ENCODE measurements at places on chromosomes 12 and 14.

DNA sequence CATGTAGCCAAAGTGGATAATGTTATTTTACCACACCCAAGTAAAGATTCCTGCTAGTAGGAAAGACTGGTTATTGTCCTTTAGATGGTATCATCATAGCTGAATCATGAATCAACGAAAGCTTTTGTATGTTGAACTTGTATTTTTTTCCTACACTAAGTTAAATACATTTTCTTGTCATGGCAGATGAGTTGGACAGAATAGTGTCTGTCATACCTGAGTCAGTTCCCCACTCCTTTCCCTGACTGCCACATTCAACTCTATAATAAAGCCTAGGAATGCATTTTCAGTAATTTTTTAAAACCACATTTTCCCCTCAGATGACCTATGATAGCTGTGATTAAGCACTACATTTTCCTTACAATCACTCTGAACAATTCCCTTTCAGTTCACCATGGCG, 9.3 kb upstream of the PTHLH start:
- no peak for DNase-seq

GRCh38 chr12:54026640-54027441, 1.4 kb upstream of the HOXC6 start:
- no peak for DNase-seq

- no peak for DNase-seq
Measured at GRCh38 chr12:30785630-30786029, 30.9 kb upstream of the CAPRIN2 start.

GRCh38 chr12:55797068-55797467, 20.5 kb downstream of the SARNP start:
- DNase-seq: peak; percentile 36
